ENCODE measurements at places on chromosomes 13 and 19. TPM values are rescaled to one million over a fixed set of nuclear protein-coding genes. Genes with fewer than 3 reads are reported as not detected.

- no peak overlapping the region for H3K27ac ChIP-seq
- DNase-seq: no peak
- no peak overlapping the region for H3K4me3 ChIP-seq
- no peaks in the 10 kb centered on the region for H3K27me3 ChIP-seq
These were observed 398.9 kb downstream of the GPC6 start for GRCh38 chr13:93625536-93625935.

The AP2A1 gene
- total RNA-seq: 161 TPM

The ZNF723 gene
- total RNA-seq: not detected

- no peaks in the 10 kb centered on the region for H3K27me3 ChIP-seq
- no peaks in the 10 kb centered on the region for H3K36me3 ChIP-seq
- H3K27ac ChIP-seq: no peak overlapping the region
- no peaks in the 10 kb centered on the region for H3K4me1 ChIP-seq
These were observed 203.8 kb downstream of the ATP8A2 start for GRCh38 chr13:25575562-25575961.

DNA sequence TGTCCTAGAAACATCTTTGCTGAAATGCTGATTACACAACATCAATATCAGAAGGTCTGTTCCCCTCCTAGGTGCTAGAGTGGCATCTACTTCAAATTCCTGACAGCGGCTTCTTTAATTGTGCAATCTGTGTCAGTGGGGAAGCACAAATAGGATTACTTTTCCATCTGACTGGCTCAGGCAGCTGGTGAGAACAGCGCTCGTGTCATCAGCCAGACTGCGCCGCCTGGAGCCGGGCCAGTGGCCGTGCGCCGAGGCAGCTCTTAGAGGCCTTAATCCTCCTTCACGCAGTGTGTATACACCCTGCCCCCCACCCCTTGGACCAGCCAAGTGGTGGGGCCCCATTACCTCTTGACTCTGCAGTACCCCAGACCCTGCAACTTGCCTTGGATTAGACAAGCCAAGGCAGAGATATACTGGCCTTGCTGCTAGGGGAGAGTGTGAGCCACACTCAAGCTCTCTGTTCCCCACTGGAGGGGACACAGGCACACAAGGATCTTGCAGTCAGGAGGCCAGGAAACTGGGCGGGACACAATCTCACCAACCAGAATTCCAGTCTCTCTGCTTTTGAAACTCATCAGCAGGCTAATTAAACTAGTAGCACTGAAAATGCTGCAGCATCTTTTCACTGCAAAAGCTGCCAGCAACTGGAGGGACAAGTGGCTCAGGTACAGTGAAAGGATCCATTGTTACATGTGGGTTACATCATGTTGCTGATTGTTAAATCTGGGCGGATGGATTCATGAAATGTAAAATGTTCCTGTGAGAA is 48.9 kb upstream of the EPHX3 start:
- no peak overlapping the region for H3K27ac ChIP-seq
- DNase-seq: no peak
- H3K27me3 ChIP-seq: no peaks in the 10 kb centered on the region
- H3K4me1 ChIP-seq: peaks cover 82% of the 10 kb centered on the region

The PLPPR3 gene
- total RNA-seq: not detected

DNA sequence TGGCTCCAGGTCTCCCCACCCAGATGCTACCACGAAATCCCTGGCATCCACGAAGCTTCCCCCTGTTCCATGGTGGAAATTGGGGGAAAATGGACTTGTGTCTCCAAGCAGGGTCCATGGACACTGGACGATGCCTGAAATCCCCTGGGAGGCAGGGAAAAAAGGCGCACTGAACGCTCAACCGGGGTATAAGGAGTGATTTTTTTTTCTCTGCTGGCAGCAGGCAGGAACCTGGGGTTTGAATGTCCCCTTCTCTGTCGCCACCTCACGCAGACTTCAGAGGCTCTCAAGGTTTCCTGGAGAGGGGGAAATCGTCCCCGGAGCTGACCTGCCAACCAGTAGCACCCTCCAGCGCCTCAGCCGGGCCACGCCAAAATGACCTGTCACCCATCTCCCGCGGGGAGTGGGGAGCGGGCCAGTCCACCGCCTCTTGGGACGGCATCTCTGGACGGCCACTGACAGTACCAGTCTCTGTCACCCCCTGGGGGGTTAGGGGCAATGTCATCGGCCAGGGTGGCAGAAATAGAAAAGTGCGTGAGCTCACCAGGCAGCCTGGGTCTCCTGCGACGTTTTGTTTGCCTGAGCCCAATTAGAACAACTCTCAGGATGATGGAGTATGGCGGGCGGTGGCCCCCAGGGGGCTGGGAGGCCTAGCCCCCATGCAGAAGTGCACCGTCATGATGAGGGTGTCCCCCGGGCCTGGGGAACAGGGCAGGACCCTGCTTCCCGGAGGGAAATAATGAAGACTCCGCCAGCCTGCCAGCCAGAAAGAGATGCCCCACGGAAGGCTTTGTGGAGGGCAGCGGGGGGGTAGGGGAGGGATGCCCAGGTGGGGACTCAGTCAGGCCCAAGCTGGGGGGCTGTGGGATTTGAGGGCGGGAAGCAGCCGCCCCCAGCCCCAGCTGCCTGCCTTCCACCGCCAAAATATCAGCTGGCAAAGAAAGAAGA is 2.6 kb downstream of the PTPRS start:
- H3K27me3 ChIP-seq: peaks cover 47% of the 10 kb centered on the region
- H3K36me3 ChIP-seq: no peaks in the 10 kb centered on the region
- no peak overlapping the region for H3K27ac ChIP-seq

- DNase-seq: no peak
- no peaks in the 10 kb centered on the region for H3K4me1 ChIP-seq
- no peak overlapping the region for H3K27ac ChIP-seq
These were observed 21.5 kb upstream of the SGCG start for GRCh38 chr13:23159205-23159759.

GRCh38 chr13:111906306-111906705 is 160.6 kb upstream of the SOX1 start:
- no peaks in the 10 kb centered on the region for H3K36me3 ChIP-seq
- no peak for DNase-seq
- H3K27me3 ChIP-seq: no peaks in the 10 kb centered on the region
- H3K4me3 ChIP-seq: no peak overlapping the region
- H3K4me1 ChIP-seq: no peaks in the 10 kb centered on the region

DNA sequence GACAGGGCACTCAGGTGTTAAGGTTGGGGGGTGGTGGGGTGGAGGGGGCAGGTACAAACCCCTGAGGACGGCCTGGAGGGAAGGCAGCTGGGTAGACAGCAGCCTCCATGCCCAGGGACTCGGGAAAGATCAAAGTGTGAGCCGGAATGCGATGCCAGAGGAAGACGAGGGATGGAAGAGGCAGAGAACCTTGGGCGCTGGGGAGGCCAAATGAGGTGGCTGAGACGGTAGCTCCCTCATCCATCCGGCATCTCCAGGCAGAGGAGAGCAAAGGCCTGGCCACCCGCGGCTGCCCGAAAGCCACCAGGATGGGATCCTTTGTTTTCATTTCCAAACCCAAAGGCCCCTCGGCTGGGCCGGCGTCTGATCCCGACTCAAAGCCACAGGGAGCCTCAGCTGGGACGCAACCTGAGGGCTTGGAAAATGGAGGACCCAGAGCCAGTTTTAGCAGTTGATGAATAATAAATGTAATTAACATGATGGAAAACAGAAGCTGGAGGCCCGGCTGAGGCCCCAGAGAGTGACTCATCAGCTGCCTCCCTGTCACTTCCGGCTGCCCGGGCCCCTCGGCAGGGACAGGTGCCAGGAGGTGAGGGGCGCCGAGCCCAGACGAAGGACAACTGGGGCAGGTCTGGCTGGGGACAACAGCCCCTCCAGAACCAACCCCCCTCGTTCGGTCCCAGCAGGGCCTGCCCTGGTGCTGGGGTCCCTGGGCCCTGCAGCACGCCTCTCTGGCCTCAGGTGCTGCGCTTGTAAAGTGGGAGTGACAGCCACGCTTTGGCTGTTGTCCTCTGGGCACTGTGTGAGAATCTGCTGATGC is 61.6 kb downstream of the CEBPG start:
- DNase-seq: no peak
- no peak overlapping the region for H3K27ac ChIP-seq
- H3K4me3 ChIP-seq: no peak overlapping the region
- no peaks in the 10 kb centered on the region for H3K27me3 ChIP-seq

The C2CD4C gene
- total RNA-seq: not detected

DNA sequence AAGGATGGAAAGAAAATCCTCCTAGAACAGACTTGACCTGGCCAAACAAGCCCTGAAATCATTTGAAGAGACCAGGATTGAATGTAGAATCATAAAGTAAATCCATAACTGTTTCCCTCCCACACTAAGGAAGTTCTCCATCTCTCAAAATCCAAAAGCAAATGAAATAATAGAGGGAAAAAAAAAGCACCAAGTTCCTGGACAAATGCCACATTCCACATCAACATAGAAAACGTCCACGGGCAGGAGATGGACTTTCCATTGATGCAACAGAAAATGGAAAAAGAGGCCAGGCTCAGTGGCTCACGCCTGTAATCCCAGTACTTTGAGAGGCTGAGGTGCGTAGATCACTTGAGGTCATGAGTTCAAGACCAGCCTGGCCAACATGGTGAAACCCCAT is 56.2 kb downstream of the INSR start:
- DNase-seq: no peak
- H3K4me1 ChIP-seq: no peaks in the 10 kb centered on the region
- H3K27me3 ChIP-seq: no peaks in the 10 kb centered on the region
- no peak overlapping the region for H3K27ac ChIP-seq
- H3K36me3 ChIP-seq: no peaks in the 10 kb centered on the region

GRCh38 chr19:19549804-19550464 is 11.9 kb downstream of the CILP2 start:
- H3K4me1 ChIP-seq: peaks cover 6% of the 10 kb centered on the region
- H3K36me3 ChIP-seq: no peaks in the 10 kb centered on the region
- no peaks in the 10 kb centered on the region for H3K27me3 ChIP-seq
- no peak for DNase-seq
- no peak overlapping the region for H3K27ac ChIP-seq
- H3K4me3 ChIP-seq: no peak overlapping the region

DNA sequence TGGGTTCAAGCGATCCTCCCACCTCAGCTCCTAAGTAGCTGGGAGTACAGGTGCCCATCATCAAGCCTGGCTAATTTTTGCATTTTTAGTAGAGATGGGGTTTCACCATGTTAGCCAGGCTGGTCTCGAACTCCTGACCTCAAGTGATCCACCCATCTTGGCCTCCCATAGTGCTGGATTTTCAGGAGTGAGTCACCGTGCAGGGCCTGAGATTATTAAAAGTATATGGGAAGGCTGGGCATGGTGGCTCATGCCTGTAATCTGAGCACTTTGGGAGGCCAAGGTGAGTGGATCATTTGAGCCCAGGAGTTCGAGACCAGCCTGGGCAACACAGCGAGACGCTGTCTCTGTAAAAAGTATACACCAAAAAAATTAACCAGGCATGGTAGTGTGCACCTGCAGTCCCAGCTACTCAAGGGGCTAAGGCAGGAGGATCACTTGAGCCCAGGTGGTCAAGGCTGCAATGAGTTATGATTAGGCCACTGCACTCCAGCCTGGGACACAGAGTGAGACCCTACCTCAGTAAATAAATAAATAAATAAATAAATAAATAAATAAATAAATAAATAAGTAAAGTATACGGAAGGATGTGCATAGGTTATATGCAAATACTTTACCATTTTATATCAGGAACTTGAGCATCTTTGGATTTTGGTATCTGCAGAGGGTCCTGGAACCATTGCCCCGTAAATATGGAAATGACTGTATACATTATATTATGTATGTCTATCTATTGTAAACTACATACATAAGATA is 854 bp downstream of the IL12RB1 start:
- H3K4me3 ChIP-seq: peak overlapping the region; percentile 72
- H3K4me1 ChIP-seq: peaks cover 64% of the 10 kb centered on the region
- peak overlapping the region; percentile 87 for H3K27ac ChIP-seq
- peaks cover 20% of the 10 kb centered on the region for H3K36me3 ChIP-seq
- H3K27me3 ChIP-seq: no peaks in the 10 kb centered on the region

GRCh38 chr13:33033051-33033812 is 17.0 kb downstream of the KL start:
- H3K27ac ChIP-seq: no peak overlapping the region
- H3K27me3 ChIP-seq: no peaks in the 10 kb centered on the region
- H3K4me1 ChIP-seq: peaks cover 5% of the 10 kb centered on the region
- peak; percentile 46 for DNase-seq

DNA sequence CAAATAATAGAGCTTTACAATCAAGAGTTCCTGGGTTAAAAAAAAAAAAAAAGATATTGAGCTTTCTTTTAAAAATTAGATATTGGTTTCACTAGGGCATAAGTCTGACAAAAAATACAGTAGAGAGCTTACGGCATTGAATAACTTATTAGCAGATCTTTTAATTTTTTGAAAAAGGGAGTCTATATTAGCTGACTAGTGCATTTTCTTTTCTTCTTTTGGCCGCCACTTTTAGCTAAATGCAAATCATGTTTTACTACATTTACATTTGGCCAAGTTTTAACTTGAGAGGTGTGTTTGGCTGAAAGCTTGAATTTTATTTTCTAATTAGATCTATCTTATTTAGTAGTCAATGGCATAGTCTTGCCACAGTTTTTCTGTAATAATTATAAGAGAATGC is 43.4 kb downstream of the SPRY2 start:
- H3K27ac ChIP-seq: no peak overlapping the region
- no peaks in the 10 kb centered on the region for H3K36me3 ChIP-seq
- no peak overlapping the region for H3K4me3 ChIP-seq
- no peaks in the 10 kb centered on the region for H3K4me1 ChIP-seq
- no peaks in the 10 kb centered on the region for H3K27me3 ChIP-seq
- no peak for DNase-seq

GRCh38 chr19:11485245-11485837 is 4.5 kb upstream of the ELAVL3 start:
- H3K27ac ChIP-seq: no peak overlapping the region
- H3K27me3 ChIP-seq: peaks cover 15% of the 10 kb centered on the region
- no peak for DNase-seq
- H3K36me3 ChIP-seq: peaks cover 5% of the 10 kb centered on the region

The PRODH2 gene
- not detected for total RNA-seq

DNA sequence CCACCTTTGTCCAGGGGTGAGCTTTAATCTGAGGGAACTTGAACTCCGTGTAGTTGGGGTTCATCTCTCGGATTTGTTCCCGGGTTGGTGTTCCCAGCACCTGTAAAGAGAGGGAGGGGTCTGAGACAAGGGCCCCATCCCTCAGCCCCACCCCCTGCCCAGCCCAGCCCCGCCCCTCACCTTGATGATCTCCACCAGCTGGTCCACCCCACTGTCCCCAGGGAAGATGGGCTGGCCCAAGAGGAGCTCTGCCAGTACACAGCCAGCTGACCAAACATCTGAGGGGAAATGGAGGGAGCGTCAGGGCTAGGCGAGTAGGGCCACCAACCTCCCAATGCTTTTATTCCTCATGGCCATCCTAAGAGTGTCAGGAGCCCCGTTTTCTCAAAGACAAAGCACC is 9.3 kb downstream of the GSK3A start:
- H3K36me3 ChIP-seq: peaks cover 73% of the 10 kb centered on the region
- H3K27me3 ChIP-seq: no peaks in the 10 kb centered on the region
- no peak for DNase-seq
- no peak overlapping the region for H3K27ac ChIP-seq
- H3K4me1 ChIP-seq: no peaks in the 10 kb centered on the region

Measured in natural killer cell (primary cell).